CD4-positive, alpha-beta T cell treated with Interleukin-21 for 1 hour (primary cell): ENCODE measurements at places on chromosomes 5 and 9.

DNA sequence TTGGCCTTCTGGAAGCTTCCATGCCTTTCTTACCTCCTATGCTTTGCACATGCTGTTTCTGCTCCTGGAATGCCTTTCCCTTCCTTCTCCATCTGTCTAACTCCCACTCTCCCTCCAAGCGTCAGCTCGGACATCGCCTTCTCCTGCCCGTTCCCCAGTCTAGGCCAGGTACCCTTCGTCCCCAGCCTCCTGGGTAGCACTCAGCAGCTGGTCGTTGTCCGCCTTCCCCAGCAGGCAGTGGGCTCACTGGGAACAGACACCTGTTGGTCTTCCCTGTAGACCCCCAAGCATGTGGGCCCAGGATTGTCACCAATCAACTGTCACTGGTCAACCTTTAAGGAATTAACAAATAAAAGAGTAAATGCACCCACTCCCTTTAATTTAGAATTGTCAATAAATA is 202.2 kb downstream of the RGS3 start:
- DNase-seq = no peak

DNA sequence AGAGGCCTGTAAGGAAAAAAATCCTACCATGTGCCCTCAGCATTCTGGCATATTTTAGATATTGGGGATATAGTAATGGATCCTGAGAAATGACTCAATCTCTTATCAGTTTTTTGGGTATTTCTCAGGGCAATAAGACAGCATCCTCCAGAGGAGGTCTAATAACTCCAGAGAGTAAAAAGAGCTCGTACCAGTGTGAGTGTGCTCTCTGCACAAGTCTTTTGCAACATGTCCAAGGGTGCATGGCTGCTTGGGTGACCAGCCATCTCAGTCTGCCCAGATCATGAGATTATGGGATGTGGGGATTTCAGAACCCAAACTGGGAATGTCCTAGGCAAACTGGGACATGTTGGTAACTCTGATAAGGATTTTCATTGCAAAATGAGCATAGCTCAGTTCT is 15.3 kb downstream of the ASPN start:
- no peak for DNase-seq

DNA sequence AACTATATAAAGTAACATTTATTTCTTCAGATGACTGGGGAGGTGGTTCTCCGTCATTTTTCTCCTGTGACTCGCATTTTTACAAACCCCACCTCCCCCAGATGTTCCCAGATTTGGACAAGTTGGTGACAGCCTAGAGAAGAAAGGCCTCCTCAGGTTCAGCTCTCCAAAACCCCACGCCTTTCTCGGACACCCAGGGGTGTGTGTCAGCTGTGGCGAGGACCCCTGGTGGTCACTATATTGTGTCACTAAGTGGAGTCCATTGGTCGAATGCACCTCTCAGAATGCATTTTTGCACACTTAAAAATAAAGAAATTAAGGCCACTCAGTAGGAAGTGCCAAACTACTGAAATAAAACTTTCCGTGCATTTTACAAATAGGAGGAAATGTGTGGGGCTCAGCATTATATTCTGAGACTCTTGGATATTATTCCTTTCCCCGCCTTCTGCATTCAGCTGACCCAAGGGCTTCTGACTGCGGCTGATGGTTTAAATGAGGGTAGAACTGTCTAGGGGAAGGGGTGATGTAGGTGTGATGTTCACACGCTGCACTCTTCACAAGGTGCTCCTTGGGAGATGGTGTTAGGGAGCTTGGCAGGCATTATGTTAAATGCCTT is 47.6 kb downstream of the ACO1 start:
- peak; percentile 38 for DNase-seq

- no peak for DNase-seq
These were observed 3.2 kb downstream of the TOR2A start for GRCh38 chr9:127731938-127732337.

DNA sequence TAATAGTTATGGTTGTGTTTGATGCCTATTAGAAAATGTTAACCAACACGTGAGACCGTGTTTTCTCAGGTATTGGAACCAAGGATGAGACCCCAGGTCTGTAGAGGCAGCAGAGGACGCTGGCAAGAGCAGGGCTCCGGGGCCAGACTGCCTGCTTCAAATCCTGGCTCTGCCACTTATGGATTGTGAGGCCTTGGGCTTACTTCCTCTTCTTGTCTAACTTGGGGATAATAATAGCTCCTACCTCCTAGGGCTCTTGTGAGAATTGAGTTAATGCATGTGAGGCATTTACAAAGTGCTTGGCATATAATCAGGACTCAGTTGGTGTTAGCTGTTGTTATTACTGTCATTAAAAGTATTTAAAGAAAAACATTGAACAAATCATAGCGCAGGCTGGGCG is 85.5 kb upstream of the PITX1 start:
- no peak for DNase-seq

DNA sequence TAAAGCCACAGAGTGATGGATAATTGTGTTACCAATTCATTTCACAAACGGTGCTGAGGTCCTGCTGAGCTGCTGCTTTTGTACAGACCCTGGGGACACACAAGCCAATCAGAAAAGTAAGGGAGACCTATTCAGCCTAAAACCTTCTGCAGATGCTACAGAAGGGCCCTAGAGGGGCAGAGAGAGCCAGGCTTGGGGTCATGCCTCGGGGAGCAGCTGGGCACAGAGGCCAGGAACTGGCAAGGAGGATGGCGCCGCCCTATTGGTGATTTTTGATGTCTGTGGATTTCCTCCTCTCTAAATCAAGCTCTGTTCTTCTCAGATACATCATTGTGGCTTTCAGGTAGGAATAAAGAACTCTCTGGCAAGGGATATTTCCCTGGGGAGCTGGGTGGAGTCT is 181.9 kb downstream of the ZNF462 start:
- no peak for DNase-seq

- DNase-seq = peak; percentile 24
These were observed 1.2 kb downstream of the TENT4A start for GRCh38 chr5:6714226-6715041.

- no peak for DNase-seq
These were observed 28.0 kb upstream of the SLC2A8 start for GRCh38 chr9:127368852-127369402.

DNA sequence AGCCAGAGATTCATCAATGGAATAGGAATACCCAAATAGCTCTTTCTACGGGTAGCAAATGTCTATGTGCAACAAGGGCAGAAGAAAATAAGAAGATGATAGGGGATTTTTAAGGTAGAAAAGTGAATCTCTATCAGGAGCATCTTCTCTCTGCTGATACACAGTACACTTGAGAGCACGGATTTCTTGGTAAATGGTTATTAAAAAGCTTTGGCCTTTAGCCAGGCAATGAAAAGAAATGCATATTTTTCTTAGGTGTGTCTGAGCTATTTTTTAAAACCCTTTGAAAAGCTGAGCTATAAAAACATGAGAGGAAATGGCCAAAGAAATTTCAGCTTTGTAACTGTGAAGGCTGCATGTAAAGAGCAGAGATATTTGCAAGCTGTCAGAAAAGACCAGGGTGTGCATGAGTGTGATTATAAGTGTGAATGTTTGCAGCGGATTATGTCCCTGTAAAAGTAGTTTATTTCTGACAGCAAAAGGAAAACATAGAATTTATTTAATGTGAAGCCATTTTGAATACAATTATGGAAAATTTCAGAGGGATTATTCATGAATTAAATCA is 487.1 kb upstream of the PIK3R1 start:
- DNase-seq = no peak

DNA sequence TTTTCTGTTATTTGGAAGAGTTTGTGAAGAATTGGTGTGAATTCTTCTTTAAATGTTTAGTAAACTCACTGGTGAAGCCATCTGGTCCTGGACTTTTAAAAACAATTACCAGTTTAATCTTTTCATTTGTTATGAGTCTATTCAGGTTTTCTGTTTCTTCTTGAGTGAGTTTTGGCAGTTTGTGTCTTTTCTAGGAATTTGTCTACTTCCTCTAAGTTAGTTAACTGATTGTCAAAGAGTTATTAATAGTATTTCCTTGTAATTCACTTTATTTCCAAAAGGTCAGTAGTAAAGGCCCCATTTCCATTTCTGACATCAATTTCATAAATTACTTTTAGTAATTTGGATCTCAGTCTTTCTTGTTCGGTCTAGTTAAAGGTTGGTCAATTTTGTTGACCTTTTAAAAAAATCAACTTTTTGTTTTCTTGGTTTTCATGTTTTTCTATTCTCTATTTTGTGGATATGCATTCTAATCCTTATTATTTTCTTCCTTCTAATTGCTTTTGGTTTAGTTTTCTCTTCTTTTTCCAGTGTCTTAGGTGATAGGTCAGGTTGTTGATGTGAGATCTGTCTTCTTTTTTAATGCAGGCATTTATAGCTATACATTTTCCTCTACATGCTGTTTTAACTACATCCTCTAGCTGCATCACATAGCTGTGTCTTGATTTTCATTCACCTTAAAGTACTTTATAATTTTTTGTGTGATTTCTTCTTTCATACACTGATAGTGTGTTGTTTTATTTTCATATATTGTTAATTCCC is 7.3 kb upstream of the SMIM3 start:
- DNase-seq = no peak

- no peak for DNase-seq
These were observed 1.0 kb downstream of the STARD4 start for GRCh38 chr5:111511174-111511830.

GRCh38 chr5:5363045-5363444 is 59.4 kb upstream of the ICE1 start:
- no peak for DNase-seq

DNA sequence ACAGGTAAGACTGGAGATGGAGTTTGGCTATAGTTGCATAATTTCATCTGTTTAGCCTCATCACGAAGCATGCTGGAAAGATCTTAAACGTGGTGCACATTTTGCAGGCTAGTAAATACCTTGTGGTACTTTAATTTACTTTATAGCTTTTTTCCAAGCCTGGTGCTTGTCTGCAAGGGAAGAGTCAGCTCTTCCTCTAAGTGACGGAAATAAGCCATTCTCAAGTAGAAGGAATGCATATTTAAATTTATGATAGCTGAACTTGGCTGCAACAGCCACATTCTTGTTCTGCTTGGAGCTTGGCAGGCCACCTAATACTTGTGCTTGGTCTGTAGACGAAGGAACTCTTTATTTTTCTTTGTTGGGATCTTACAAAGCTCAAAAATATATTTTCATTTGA is 188.0 kb upstream of the PIK3R1 start:
- no peak for DNase-seq

DNA sequence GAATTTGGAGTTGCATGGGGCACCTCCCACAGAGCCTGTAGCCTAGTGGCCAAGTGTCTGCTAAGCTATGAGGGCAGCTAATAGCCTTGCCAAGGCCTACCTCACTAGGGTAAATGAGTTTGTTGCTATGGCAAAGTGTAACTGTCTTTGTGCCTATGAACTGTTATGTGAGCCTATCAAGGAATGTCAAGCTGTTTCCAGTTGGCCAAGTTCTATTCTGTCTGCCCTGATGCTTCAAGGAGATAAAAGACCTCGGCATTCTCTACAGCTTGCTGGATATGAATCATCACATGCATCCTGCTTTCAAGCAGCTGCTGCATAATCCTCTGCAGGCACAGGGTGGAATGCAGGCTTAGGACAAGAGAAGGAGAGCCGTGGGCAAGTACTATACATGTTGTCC is 69.8 kb upstream of the CCDC112 start:
- DNase-seq = no peak

DNA sequence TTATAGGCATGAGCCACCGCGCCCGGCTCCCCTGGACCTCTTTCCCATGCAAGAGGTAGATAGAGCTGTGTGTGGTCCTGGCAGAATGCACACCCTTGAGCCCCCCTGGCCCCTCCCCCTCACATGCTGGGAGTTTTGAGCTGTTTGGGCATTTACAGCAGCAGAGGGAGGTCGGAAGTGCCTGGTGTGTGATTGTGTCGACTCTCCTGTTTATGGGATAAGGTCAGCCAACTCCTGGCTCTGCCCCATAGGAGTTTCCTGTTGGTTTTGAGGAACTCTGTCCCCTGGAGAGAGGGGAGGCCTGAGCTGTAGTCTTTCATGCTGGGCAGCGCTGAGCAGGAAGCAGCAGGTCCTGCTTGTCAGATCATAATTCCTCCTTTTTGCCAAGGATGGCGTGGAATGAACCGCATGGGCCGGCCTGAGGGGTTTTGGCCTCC is 6.0 kb downstream of the LRRC8A start:
- no peak for DNase-seq

- DNase-seq = no peak
These were observed 239.9 kb upstream of the PAPPA start for GRCh38 chr9:115913696-115914095.

- DNase-seq = no peak
These were observed 334.1 kb upstream of the CD180 start for GRCh38 chr5:67530609-67531255.

DNA sequence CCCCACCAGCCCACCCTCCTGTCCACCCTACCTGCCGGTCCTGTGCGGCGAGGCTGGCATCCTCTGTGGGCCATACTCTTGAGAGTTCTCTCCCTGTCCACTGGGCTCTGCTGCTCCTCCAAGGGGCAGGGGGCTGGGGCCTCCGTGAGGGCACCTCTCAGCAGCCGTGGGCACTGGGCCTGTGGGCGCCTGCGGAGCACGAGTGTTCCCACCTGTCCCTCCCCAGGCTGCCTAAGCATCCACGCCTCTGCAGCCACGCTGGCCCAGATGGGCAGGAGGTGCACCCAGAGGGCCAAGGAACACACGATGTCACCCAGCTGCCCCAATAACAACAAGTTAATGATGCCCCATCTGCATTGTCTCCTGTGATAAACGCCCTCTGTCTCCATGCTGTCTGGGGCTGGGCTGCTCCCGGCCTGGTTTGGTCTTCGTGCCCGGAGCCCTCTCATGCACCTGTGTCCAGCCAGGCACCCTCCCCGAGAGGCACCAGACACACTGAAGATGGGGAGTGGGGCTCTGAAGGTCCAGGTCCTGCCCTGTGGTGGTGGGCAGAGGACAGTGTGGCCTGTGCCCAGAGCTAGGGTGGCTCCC is 114.5 kb downstream of the RXRA start:
- DNase-seq = no peak

GRCh38 chr9:21056931-21057330 is 20.8 kb downstream of the IFNB1 start:
- no peak for DNase-seq

DNA sequence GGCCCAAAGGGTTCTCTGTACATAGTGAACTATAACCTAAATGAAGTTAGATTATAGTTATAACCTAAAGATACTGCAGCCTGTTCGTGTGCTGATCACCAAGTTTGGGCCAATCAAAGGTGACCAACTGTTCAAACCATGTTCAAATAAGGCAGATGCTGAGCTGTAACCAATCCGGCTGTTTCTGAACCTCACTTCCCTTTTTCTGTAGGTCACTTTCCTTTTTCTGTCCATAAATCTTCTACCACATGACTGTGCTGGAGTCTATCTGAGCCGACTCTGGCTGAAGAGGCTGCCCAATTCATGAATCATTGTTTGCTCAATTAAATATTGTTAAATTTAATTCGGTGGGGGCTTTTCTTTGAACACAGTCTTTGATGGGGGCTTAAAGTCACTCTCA is 1920.2 kb downstream of the MAT2B start:
- DNase-seq = no peak

DNA sequence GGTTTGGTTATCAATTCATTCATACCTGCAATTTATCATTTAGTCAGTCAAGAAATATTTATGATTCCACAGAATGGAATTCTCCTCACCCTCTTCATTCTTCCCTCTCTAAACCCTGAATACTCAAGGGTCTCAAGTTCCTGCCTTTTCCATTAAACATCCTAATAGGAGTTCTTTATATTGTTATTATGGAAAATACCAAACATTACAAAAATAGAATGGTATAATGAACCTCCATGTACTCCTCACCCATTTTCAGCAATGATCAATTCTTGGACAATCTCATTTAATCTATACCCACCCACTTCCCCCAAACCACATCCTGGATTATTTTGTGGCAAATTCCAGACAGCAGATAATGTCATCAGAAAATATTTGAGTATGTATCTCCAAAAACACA is 74.5 kb downstream of the ADAMTS12 start:
- no peak for DNase-seq

- DNase-seq = no peak
These were observed 10.0 kb upstream of the ADAMTSL1 start for GRCh38 chr9:18463991-18464390.
